Liver (tissue), 10 donors: ENCODE measurements at places on chromosomes 11 and 22.

DNA sequence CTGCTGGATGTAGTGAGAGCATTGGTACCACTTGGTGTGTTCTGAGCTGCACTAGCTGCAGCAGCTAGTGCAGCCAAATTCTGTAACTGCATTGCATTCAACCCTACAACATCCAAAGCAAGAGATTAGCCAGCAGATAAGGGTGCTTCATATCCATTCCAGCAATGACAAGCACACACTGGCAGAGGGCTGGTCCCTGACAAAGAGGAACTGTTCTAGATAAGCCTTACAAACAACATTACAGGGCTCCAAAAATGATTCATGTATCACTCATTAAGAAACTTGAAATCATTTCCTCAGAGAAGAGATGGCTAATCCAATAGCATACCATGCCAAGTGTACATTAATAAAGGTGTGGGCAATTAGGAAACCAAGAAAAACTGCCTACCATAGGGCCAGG is 28.4 kb upstream of the RAPSN start:
- DNase-seq: no peak

DNA sequence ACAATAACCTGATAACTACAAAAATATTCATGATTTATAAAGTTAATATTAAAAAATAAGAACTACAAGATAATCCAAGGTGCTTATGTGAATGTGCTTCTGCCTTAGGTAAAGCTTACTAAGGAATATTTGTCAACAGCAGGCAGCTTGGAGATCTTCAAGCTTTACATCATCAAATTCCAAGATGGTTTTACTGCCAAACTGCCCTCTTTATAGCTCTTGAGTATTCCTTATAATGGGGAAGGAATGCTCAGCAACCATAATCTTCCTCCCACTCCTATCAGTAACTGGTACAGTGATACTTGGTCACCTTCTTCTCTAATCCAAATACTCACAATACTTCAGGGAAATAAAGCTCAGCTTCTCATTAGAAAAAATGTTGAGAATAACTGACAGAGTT is 30.1 kb downstream of the SBF2 start:
- no peak for DNase-seq

DNA sequence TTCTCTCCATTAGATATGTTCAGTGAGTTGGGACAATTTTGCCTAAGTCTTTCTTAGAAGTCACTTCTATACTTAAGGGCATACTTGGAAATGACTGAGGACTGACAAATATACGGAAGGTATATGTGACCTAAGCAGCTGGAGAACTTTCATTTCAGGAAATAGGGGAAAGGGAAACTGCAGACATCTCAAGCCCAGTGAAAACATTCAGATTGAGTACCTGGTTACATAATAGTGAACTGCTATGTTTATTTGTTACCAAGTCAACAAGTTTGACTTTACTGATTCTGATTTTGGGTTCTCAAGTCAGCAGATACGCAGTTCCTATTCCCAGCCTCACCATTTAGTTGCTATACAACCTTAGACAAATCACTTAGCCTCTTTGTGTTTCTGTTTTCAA is 1173.9 kb downstream of the LRRC4C start:
- DNase-seq: no peak

DNA sequence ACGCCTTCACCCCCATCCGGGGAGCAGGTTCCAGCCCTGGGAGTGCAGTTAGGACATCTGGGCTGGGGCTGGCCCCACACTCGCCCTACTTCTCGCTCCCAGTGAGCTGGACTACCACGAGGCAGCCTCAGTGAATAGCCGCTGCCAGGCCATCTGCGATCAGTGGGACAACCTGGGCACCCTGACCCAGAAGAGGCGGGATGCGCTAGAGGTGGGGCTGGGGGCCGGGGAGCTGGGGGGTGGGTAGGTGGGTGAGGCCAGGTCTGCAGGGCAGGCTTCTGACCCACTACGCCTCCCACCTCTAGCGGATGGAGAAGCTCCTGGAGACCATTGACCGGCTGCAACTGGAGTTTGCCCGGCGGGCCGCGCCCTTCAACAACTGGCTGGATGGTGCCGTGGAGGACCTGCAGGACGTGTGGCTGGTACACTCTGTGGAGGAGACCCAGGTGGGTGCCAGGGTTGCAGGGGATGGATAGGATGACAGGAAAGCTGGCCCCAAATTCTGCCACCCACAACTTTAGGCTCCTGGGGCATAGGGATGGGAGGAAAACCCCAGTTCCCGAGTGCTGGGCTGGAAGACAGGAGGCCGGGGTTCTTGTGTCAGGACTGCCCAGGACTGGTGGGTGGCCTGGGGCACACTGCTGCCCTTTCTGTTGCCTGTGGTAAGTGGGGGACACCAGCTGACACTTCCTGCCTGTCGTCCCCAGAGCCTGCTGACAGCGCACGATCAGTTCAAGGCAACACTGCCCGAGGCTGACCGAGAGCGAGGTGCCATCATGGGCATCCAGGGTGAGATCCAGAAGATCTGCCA is 8.3 kb downstream of the CTSF start:
- DNase-seq: no peak

DNA sequence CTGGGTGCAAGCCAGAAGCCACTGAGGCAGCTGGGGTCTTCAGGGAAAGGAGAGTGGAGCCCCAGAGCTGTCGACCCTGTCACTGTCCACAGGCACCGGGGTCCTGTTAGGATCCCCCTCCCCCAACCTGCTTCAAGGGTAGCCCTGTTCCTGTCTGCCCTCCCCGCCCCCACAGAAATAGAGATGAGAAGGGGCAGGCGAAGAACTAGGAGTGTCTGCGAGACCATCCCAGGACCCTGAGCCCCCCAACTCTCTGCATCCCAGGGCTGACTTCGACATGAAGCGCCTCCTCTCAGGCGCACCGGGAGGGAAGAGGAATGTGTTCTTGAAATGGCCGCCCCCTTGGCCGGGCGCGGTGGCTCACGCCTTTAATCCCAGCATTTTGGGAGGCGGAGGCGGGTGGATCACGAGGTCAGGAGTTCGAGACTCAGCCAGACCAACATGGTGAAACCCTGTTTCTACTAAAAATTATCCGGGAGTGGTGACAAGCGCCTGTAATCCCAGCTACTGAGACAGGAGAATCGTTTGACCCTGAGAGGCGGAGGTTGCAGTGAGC is 607 bp upstream of the ZNF70 start:
- DNase-seq: no peak
